GOT3 (cell line): ENCODE measurements at places on chromosomes 7 and 10.

GRCh38 chr7:121275204-121275603, 53.6 kb upstream of the WNT16 start:
- DNase-seq, result no peak

- DNase-seq, result no peak
Observed at GRCh38 chr7:3301449-3301731, 338 bp downstream of the SDK1 start.

DNA sequence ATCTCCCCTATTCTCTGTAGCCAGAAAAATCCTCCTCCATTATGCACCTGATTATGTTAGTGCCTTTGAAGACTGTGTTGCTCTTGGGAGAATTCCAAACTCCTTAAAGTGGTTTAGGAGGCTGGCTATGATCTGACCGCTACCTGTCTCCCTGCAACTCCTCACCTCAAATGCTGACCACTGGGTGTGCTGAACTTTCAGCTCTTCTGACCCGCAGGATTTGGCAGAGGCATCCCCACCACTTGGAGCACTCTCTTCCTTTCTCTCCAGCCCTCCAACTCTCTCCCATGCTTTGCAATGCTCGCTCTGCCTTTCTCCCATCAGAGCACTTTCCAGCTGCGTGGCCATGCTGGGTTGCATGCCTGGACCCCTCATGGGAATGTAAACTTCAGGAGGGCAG, 227.6 kb downstream of the RPS24 start:
- DNase-seq, result no peak

GRCh38 chr10:76408646-76409045, 977.2 kb downstream of the LRMDA start:
- no peak for DNase-seq

GRCh38 chr10:56633876-56634452, 272.9 kb upstream of the ZWINT start:
- no peak for DNase-seq

DNA sequence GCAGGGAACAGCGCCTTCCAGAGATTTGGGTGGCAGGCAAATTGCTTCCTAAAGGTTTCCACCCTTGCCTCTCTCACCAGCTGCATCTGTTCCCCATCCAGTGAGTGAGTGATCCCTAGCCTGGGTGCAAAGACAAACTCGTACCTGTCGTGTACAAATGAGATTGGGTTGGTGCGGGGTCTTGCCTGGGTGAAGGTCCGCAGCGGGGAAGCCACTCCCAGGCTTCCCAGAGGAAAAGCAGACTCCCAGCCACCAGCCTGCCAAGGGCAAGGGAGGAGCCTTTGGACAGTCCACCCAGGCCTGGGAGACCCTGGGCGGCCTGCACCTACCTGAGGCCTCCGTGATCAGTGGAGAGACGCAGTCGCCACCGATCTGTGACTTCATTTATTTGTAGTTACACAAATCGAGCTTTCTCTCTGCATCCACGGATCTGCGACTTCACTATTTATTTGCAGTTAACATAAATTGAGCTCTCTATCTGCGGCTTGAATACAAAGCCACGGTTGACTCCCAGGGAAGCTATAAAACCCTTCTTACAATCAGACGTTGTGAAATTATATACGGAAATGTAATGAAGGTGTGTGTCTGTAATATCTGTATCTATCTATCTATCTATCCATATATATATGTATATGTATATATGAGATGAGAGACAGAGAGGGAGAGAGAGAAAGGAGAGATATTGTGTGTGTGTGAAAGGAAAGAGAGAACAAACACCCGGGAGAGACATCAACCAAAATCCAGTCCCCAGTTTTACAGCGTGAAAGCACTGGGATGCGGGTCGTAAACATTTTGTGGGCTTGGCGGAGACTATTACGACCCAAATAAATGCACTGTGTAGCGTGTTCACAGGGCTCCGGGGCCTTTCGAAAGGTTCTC, 3.0 kb upstream of the HOXA7 start:
- DNase-seq, result no peak

DNA sequence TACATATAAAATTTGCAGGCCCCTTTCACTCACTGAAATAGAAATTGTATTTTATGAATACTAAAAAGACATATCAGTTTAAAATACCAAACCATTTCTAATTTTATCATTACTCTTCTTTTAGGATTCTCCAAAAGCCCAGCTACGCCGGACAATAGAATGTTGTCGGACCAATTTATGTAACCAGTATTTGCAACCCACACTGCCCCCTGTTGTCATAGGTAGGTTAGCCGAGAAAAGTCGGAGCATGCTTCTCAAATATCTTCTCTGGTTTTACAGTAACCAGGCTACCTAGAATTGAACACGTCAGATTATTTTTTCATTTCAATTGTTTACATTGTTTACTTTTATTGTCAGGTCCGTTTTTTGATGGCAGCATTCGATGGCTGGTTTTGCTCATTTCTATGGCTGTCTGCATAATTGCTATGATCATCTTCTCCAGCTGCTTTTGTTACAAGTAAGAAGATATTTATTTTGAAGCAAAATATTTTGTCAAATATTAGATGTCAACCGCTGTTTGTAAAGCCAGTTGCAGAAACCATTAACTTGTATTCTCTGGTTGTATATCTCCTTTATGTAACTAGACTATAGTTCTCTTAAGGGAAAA, 57.6 kb downstream of the MMRN2 start:
- no peak for DNase-seq

DNA sequence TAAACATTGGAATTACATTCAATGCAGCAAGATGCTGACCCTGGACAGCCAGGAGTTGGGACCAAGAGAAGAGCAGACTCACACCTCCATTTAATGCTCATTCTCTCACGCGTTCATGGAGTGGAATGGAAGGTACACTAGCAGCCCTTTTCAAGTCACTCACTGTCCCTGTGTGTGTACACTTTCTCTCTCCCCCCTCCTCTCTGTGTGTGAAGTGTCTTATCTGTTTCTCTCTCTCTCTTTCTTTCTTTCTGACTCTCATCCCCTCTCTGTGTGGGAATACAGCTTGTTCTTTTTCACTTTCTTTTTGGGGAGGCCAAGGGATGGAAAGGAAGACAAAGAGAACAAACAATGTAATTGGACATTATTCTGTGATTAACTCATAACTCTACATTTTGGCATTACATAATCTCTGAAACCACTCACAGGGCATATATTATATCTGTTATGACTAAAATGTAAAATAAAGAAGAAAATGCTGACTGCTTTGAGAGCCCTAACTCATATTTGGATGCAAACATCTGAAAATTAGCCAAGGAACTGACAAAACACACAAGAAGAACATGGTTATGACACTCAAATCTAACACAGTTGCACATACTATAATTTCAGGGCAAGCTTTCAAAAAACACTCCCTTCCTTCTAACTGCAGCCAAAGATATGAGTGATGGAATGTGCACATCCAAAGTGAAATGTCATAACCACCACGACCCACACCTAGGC, 188.8 kb downstream of the PARD3 start:
- DNase-seq, result no peak

GRCh38 chr10:71297343-71297742, 21.7 kb upstream of the SLC29A3 start:
- DNase-seq, result no peak

DNA sequence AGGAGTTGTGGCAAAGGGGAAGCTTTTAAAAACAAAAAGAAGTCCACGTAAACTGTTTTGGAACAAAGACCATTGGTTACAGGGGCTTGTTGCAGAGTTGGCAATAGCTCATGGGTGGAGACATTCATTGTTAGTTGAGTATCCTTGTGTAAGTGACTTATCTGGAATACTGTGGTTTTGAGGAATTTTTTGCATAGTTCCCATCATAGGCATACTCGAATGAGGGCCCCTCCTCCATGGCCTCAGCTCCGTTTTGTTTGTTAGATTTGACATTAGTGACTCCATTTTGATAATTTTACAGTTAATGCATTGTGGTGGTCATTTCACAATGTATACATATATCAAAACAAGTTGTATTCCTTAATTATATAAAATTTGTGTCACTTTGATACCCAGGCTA, 12.8 kb upstream of the SMKR1 start:
- DNase-seq, result no peak

- DNase-seq, result no peak
Observed at GRCh38 chr10:66180581-66181318, 745.1 kb upstream of the LRRTM3 start.

GRCh38 chr7:38932509-38933168, 23.6 kb upstream of the VPS41 start:
- DNase-seq, result peak; percentile 19

GRCh38 chr10:114479307-114479706, 75.0 kb upstream of the AFAP1L2 start:
- DNase-seq, result no peak

GRCh38 chr10:33101392-33101787, 143.4 kb upstream of the ITGB1 start:
- DNase-seq, result no peak

DNA sequence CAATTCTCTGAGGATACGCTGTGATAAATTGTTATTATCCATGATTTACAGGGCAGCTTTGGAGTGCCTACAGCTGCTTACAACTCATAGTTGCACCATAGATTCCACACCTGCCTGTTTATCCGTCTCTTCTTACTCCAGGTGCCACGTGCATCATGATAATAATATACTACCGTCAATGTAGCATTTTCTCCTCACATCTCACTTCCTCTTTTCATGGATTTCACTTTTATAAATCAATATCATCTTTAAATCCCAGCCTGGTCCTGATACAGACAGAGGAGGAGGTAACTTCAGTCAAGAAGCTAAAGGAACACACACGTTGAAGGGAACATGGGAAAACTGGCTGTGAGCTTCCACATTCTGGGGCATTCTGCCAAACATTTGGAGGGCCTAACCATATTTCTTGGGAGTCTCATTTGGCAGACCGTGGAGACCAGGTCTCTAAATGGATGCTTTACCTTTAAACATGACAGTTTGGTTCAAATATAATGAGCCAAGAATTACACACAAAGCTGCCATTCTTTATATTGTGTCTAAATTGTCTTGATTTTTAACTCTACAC, 2.4 kb downstream of the CH25H start:
- DNase-seq, result no peak

DNA sequence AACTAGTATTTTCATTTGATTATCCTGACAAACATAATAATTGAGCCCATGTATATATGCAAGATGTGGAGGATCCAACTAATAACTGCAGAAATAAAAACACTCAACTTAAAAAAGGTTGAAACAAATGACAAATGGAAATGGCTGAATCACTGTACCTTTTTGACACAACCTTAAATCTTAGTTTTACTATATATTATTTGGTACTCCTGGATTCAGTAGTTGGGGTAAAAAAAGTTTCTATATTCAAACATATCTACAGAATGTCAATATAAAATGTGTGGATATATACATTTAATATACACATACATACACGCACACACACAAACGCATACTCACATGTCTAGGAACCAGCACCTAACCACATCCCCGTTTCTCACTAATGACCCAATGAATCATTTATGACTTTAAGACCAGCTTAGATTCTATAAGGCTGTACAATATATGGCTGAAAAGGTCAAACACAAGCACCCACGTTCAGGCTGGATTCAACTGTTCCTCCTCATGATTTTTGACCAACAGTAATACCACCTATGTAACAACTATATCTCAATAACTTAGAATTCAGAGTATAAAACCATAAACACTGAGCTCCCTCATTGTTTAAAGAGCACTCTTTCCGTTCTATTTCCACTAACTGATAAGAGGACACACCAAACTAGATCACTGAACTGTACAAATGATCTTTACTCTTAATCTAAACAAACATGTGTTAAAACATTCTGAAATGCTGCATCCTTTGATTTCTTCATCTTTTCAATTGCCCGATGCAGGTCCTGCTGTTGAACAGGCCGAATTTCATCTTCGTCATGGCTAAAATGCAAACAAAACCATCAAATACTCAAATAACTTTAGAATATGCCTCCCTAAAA, 63.8 kb downstream of the ATAD1 start:
- no peak for DNase-seq

GRCh38 chr7:21495731-21496130, 47.1 kb upstream of the DNAH11 start:
- DNase-seq, result no peak

GRCh38 chr10:8054244-8054493, 319 bp upstream of the GATA3 start:
- no peak for DNase-seq

DNA sequence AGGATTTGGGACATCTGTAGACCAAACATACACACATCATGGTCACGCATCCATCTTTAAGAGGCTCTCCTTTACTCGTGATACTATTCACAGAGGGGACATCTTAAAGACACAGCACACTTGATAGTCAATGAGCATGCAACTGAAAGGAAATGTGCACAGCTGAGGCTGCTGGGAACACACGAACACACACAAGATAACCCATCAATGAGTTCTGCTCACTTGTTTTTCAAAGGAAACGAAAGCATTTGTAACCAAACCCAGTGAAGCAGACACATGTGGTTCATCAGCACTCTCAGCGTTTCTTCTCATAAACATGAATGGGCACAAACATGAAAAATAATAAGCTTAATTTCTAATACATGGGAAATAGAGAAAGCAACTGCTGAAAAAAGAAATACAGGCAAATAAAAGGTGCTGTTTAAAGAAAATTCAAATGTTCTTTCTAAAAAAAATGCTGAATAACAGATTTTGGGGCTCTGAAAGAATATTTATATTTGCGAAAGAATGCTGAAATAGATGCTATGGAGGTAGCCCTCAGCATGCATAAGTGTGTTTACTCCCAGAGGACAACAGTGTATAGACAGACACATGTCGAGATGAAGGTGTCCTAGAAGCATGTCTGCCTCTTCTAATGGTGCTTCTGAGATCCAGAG, 59.7 kb upstream of the LAMB4 start:
- DNase-seq, result no peak

DNA sequence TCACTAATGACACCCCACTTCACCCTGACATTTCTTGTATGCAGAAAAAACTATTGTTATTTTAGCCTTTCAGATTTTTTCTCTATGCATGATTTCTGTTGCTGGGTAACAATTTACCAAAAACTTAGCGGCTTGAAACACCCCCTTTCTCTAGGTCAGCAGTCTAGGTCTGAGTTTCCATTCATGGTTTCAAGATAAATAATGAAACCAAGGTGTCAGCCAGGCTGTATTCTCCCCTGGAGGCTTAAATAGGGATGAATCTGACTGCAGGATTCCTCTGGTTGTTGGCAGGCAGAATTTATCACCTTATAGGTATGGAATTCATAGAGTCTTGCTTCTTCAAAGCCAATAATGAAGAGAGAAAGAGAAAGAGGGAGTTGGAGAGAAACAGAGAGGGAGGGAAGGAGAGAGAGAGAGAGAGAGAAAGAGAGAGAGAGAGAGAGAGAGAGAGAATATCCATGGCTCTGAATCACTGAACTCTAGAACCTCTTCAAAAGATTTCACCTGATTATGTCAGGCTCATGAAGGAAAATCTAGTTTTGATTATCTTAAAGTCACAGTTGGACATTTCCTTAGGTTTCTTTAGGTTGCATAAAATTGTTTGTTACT, 1224.6 kb upstream of the LRRTM3 start:
- no peak for DNase-seq
